ENCODE measurements at places on chromosomes 6 and 20. TPM values are rescaled to one million over a fixed set of nuclear protein-coding genes. Genes with fewer than 3 reads are reported as not detected.

GRM4 gene
- polyA plus RNA-seq = not detected

SLC17A2 gene
- polyA plus RNA-seq = not detected

DNA sequence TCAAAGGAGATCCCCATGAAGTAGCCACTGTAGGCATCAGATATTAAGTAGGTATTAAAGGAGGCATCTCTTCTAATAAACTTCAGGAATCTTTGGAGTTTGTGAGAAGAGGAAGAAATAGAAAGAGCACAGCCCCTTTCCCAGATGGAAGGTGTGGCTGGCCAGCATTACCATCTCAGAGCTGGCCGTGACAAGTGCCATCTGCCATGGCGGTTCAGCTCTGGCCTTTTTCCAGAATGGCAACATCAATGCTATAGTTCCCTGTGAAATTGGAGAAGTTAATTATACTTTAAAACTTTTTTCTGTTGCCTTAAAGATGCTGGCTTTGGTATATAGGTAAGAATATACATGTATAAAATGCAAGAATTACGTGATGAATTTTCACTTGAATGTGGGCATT lies 51.9 kb upstream of the MCUR1 start:
- no peak for DNase-seq

GRCh38 chr20:50186151-50186885 lies 4.3 kb upstream of the CEBPB start:
- DNase-seq = peak; percentile 79

DNA sequence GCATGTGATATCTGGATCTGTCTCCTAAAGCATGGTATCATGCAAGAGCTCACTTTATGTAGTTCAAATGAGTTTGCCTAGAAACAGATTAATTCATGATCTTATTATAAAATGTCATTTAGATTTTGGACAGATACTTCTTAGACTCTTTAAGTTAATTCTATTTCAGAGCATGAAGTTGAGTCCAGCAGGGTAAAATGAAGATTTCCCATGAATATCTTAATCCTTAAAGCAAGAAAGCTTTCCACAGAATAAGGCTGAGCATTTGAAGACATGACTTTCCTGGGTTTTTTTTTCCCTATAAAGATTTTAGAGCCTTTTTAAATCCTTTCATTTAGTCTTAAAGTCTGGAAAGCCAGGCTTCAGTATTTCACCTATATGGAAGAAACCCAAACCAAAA lies 556.0 kb upstream of the GJE1 start:
- DNase-seq = no peak

- no peak for DNase-seq
Measured at GRCh38 chr6:136831873-136832562, 9.6 kb downstream of the PEX7 start.

GRCh38 chr20:16418616-16419015 lies 154.6 kb downstream of the KIF16B start:
- no peak for DNase-seq

RIPPLY2 gene
- not detected for polyA plus RNA-seq

ECT2L gene
- not detected for polyA plus RNA-seq

DNA sequence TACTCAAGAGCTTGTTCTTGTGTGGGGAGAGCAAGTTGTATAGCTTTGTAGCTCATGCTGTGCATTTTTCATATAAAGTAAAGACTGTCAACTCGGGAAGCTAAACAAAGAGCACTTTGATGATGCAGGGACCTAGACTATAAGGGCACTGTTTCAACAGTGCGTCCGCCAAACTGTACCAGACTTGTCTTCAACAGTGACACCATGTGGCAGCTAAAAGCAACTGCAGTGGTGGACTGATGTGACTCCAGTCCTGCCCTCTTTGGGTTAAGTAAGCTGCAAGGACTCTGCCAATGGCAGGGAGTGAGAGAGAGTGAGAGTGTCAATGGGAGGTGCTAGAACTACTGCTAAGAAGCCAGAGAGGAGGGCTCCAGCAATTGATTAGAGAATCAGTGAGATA lies 48.1 kb upstream of the MC3R start:
- no peak for DNase-seq

DNA sequence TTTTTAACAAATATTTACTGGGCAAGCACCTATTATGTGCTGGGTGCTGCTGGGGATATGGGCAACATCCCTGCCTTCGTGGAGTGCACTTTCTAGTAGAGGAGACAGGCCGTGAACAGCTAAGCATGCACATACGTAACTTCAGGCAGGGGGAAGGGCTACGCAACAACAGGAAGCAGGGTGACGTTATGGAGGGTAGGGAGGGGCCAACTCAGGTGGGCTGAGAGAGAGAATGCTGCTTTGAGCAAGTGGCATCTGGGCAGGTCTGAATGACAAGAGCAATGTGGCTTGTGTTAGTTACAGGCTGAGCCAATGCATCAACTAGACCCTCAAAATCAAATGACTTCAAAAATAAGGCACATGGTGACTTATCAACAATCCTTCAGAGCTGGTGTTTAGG lies 112.1 kb downstream of the CDC5L start:
- no peak for DNase-seq

DNA sequence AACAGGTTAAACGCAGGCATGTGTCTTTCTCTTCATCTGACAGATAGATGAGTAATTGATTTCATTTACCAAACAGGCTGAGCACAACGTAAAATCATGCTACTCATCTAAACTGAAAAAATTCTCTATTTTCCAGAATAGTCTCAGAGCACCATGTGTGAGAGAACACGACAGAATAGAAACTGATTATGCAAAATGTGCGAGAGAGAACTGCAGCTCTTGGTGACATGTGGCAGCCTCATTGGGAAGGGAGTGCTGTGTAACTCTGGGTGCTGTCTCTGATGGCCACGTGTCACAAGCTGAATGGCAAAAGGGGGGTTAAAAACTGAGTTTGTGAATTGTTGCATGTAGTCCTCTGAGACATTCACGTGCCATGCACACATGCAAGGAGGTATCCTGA lies 143.7 kb upstream of the ATXN1 start:
- DNase-seq = no peak

FOXP4 gene
- polyA plus RNA-seq = 0.68 TPM

All from immature natural killer cell (primary cell).